Esophagus squamous epithelium (tissue), 5 donors: ENCODE measurements at places on chromosomes 16 and 17. TPM values are rescaled to one million over a fixed set of nuclear protein-coding genes. Genes with fewer than 3 reads are reported as not detected.

- H3K36me3 ChIP-seq = no peaks in the 10 kb centered on the region
- H3K27ac ChIP-seq = no peak overlapping the region
- no peak overlapping the region for H3K4me3 ChIP-seq
- peaks cover 54% of the 10 kb centered on the region for H3K27me3 ChIP-seq
Measured at GRCh38 chr17:79568661-79569060, 42.2 kb downstream of the RBFOX3 start.

OR1F1 gene
- not detected for total RNA-seq

- no peak for DNase-seq
- H3K27me3 ChIP-seq = no peaks in the 10 kb centered on the region
- no peak overlapping the region for H3K27ac ChIP-seq
- no peaks in the 10 kb centered on the region for H3K36me3 ChIP-seq
- H3K4me1 ChIP-seq = peaks cover 3% of the 10 kb centered on the region
Measured at GRCh38 chr16:3554351-3554928, 22.8 kb downstream of the NLRC3 start.

DNA sequence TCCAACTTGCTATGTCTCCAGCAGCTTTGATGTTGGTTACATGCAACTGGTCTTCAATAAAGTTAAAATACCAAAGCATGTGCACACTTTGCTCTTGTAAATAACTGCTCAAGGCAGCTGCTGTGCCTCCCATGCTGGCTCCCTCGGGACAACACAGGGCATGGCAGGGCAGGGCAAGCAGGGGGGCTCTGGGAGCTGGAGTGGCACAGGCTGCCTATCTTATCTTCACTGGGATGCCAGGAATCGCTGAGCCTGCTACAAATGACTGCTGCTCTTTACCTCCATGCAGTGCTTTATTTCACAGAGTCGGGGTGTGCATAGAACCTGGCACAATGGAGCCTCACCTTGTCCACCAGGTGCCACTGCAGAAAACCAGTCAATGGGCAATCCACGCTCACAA, 21.8 kb downstream of the PEMT start:
- peaks cover 8% of the 10 kb centered on the region for H3K36me3 ChIP-seq
- H3K27me3 ChIP-seq = no peaks in the 10 kb centered on the region
- no peak for DNase-seq

CD7 gene
- 4.4 TPM for total RNA-seq

P2RX1 gene
- total RNA-seq = 2.1 TPM

- H3K4me3 ChIP-seq = no peak overlapping the region
- no peaks in the 10 kb centered on the region for H3K27me3 ChIP-seq
- no peaks in the 10 kb centered on the region for H3K4me1 ChIP-seq
Measured at GRCh38 chr16:5541356-5541755, 443.8 kb upstream of the EEF2KMT start.

GRCh38 chr17:48340916-48341315, 89.1 kb downstream of the SKAP1 start:
- no peak for DNase-seq
- H3K4me3 ChIP-seq = no peak overlapping the region
- H3K4me1 ChIP-seq = no peaks in the 10 kb centered on the region
- no peak overlapping the region for H3K27ac ChIP-seq
- no peaks in the 10 kb centered on the region for H3K36me3 ChIP-seq

- H3K4me1 ChIP-seq = peaks cover 29% of the 10 kb centered on the region
- DNase-seq = no peak
- H3K4me3 ChIP-seq = no peak overlapping the region
- no peak overlapping the region for H3K27ac ChIP-seq
Measured at GRCh38 chr16:81733295-81733694, 45.8 kb upstream of the PLCG2 start.
